ENCODE measurements at places on chromosomes 7 and 10.

GRCh38 chr10:92789786-92790185 is 58.5 kb upstream of the EXOC6 start:
- DNase-seq = no peak

GRCh38 chr10:71264345-71265200 is 52.2 kb downstream of the UNC5B start:
- DNase-seq = no peak

DNA sequence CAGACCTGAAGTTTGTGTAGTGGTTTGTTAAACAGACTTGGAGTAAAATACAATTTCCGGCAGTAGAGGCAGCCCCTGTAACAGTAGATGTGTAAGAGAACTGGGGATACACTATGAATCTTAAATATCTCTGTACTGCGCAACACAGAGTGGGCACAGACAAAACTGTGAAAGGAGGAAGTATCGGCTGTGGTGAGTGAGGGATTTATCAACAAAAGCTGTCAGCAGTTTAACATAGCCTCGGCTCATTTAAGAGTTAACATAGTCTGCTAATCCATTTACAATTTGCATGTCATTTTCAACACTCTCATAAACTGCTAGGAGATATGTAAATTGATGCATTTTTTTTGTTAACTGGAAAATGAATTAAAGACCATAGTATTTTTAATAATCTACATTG is 225.2 kb downstream of the ZWINT start:
- DNase-seq = peak; percentile 44

DNA sequence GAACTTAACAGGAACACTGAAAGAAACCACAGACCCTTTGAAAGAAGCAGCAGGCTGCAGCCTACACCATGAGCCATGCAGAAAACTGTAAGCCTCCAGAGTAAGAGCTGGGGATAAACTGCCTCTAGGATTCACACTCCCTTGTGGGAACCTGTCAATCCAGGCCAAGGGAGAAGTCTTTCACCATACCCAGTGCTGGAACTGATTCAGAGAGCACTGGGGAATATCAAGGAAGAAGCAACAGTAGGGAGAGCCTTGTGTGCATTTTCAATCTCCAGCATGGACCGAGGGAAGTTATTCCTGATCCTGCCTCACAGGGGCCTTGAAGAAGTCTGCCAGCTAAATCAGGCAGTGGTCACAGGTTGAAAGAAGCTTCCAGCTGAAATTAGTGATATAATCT is 282.2 kb downstream of the AGMO start:
- no peak for DNase-seq

DNA sequence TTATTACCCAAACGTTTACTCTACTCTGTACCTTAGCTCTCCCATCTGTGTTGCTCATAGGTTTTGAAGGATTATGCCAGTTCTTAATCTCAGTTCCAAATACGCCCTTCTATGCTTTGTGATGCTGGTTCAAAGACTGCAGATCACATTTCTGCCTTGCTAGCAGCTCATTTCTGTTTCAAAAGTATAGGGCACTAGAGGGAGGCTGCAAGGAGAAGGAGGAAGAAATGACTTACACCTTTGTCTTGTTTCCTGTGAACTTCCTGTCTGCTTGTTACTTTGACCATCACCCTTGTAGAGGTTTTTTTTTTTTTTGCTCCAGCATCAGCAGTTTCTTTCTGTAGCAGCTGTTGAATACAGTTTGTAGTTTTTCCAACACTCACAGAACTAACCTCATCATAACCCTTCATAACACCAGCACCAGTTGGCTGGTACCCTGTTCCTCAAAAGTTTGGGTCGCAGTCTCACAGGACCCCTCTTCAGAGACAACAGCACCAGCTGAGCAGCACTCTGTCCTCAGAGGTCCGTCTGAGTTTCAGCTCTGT is 16.5 kb downstream of the SLK start:
- DNase-seq = peak; percentile 21

DNA sequence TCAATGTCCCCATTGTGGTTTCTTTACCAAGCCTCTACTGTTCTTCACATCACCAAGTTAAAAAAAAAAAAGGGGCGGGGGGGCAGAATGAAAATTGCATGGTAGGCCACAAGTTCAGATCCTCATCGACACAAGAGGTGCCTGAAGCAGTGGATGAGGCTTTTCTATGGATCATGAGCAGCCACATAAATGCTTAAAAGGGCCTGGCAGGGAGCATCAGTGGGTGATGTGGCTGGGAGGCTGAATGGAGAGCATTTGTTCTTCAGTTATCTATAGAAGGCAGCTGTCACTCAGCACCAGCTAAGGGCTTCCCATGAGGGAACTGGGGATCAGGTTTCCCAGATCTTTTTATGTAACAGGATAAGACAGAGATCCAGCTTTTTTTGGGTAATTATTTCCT is 117.9 kb downstream of the CFTR start:
- DNase-seq = no peak

DNA sequence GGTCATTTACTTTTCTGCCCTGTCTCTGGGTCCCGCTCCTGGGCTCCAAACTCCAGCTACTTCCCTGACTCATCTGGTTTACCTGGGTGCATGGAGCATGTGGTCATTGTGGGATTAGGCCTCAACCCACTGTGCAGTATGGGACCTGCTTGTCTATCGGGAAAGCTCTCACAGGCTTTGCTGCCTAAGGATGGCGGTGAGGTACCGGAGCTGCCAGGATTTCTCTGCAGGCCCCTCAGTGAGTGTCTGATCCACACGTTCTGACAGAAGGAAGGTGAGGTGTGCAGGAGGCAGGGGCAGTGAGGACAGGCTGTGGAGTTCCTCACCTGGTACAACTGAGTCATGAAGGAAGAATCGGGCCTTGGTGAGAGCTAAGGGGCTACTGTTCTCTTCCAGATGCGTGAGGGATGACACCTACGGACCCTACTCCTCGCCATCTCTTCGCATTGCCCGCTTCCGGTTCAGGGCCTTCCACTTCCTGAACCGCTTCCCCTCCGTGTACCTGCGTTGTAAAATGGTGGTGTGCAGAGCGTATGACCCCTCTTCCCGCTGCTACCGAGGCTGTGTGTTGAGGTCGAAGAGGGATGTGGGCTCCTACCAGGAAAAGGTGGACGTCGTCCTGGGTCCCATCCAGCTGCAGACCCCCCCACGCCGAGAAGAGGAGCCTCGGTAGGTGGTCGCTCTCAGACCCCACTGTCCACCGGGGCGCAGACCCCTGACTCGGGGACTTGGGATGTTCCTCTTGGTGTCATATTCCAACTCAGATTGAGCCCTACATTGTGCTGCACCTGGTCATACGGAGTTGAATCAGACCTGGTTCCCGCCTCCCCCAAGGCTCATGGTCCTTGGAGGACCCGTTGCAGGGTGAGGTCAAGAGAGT is 56.7 kb downstream of the C10orf120 start:
- DNase-seq = no peak

- DNase-seq = peak; percentile 33
Measured at GRCh38 chr7:47404010-47404409, 177.9 kb downstream of the TNS3 start.

DNA sequence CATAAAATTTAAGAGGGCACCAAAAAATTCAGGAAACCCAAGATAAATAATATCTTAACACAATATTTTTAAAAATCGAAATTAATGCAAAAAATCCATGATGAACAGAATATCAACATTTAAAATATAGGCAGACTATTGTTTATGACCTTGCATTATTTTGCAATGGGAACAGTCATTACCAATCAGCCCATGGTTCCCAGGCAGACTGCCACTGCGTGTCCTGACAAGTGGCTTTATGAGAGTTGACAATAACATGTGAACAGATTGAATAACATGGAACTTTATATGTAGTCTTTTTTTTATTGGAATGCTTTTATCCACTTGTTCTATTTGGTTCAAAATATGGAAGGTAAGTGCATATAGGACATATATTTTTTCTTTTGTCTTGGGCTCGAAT is 3.1 kb upstream of the AVPI1 start:
- DNase-seq = no peak

DNA sequence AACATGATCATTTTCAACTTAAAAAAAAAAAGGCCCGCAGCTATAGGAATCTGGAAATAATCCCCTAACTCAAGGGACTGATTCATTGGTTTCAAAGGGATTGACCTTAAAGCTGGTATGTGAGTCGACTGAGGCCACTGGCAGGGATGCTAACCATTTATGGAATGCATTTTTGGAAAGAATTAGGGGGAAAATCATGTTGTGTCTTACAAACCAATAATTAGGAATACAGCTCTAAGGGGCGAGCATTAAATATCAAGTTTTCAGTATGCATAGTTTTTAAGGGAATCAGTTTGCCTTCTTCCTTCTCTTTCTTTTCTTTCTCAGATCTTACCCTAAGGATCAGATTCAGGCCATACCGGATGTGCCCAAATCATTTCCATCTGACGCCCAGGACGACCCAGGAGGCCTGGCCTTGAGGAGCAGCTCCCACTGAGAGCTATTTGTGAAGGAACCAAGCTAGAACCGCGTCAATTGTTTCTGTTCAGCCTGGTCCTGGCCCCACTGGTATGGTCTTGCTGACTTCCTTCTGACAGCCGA is 48.7 kb downstream of the BPGM start:
- DNase-seq = no peak

All from NB4 (cell line).